Cardiac septum (tissue), 1 donor: ENCODE measurements at places on chromosomes 2 and 18. TPM values are rescaled to one million over a fixed set of nuclear protein-coding genes. Genes with fewer than 3 reads are reported as not detected.
A peak's percentile ranks its signal among the peaks of the same experiment; 100 is the strongest.

Gene TMEM163
- 0.38 TPM for total RNA-seq

Gene TSN
- total RNA-seq, result 43.9 TPM

Gene SERPINB11
- total RNA-seq, result not detected

Gene VWC2L
- total RNA-seq, result 0.08 TPM

Gene POTEJ
- total RNA-seq, result not detected

Gene ADD2
- total RNA-seq, result 1.6 TPM

Gene TIA1
- 49.4 TPM for total RNA-seq

Gene PFN4
- total RNA-seq, result 1.0 TPM

Gene GPR17
- 0.19 TPM for total RNA-seq

Gene COBLL1
- 15.0 TPM for total RNA-seq

Gene OSR1
- total RNA-seq, result 1.4 TPM

Gene CYS1
- total RNA-seq, result 3.8 TPM

DNA sequence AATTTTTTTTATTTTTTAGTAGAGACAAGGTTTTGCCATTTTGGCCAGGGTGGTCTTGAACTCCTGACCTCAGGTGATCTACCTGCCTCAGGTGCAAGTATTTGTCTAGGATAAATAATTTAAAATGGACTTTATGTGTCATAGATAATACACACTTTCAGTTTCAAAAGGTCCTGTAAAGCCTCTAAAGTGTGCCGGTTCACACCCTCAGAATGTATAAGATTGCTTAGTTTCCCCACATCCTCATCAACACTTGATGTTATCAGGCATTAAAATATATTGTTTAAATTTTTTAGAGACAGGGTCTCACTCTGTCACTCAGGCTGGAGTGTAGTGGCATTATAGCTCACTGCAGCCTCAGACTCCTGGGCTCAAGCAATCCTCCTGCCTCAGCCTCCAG, 170.5 kb downstream of the ANKRD44 start:
- DNase-seq, result no peak

GRCh38 chr2:142980246-142981068, 103.0 kb downstream of the KYNU start:
- no peak for DNase-seq

- no peak for DNase-seq
Measured at GRCh38 chr18:13984080-13984479, 68.7 kb upstream of the MC2R start.

- DNase-seq, result no peak
Measured at GRCh38 chr2:223897669-223898330, 47.3 kb downstream of the WDFY1 start.

DNA sequence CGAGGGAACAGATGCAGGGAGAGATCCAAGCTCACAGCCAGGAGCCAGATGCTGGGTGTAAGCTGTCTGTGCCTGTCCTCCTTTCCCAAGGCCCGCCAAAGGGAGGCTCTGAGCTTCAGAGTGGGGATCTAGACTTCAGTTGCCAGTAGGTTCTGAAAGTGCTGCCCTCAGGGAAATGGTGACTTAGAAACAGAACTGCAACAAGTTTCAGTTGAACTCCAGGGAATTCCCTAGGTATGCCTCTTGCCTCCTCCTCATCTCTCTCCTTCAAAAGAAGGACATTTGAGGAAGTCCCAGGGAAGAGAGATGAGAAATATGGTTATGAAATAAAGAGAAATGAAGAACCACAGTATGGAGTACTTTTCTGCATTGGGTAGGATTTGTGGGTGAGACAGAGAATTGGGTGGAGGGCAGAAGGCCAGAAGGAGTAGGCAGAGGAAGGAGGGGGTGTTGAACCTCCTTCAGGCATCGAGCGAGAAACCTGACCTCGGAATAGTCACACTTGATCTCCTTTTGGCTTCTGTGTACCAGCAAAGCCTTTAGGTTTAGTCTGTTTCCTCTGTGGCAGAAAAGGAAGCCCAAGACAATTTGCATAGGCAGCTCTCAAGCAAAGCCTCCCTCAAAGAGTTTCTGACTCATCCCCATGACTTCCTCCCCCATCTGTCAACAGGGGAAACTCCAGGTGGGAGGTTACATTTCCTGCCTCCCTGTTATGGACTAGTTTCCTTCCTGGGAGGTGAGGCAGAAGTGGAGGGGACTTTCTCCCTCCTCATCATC, 45.7 kb downstream of the QPCT start:
- no peak for DNase-seq

DNA sequence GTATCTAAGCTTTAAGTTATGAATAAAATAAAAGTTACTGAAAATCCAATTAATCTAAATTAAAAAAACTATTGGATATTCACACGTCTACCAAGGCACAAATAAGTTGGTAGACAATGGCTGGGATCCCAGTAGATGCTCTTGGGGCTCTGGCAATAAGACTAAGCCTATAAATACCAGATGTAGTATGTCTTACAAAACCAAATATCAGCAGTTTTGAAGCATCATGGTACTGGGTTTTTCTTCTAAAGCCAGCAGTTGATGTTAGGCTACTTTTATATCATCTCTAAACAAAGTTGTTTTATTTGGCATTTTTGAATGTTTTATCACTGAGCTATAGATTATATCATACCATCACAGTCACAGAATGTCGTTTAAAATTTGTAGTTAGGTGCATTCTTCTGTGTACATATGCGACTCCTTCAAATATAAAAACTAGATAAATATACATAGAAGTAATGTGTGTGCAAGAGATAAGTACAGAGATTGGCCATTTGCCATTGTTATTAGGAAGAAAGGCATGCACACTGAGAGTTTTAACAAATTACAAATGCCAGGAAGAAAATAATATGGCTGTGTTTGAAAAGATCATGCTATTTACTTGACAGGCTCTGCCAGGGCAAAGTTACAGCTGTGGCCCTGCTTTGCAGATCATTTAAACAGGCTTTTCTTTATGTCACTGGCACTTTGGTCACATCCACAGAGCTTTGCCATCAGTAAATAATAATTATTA, 21.6 kb upstream of the TMEM17 start:
- no peak for DNase-seq

- DNase-seq, result no peak
Measured at GRCh38 chr2:226829721-226830631, 5.9 kb upstream of the RHBDD1 start.

- no peak for DNase-seq
Measured at GRCh38 chr2:131042148-131042775, 51.0 kb downstream of the FAM168B start.

GRCh38 chr2:120391911-120392665, 46.2 kb downstream of the INHBB start:
- DNase-seq, result peak; percentile 56

GRCh38 chr2:215711471-215712034, 275.7 kb upstream of the FN1 start:
- DNase-seq, result no peak

GRCh38 chr2:85516653-85517389, 22.1 kb upstream of the MAT2A start:
- peak; percentile 67 for DNase-seq

DNA sequence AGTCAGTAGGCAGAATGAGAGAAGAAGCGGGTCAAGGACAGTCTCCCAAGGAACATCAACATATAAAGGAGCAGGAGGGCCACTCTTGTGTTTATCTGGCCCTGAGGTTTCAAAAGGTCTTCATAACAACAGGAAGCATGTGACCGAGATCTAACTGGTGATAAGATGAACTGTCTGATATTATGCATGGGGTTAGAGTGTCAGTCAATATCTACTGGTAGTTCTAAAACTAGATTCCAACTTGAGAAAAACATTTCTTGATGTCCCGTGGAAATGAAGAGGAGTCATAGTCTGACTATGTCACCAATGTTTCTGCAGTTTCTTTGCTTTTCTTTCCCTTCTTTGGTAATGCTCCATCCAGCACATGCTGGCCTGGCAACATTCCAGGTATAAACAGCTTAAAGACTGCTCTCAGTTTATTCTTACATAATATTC, 77.5 kb upstream of the ITPRID2 start:
- no peak for DNase-seq

- no peak for DNase-seq
Measured at GRCh38 chr2:85309699-85310321, 18.0 kb downstream of the TGOLN2 start.

DNA sequence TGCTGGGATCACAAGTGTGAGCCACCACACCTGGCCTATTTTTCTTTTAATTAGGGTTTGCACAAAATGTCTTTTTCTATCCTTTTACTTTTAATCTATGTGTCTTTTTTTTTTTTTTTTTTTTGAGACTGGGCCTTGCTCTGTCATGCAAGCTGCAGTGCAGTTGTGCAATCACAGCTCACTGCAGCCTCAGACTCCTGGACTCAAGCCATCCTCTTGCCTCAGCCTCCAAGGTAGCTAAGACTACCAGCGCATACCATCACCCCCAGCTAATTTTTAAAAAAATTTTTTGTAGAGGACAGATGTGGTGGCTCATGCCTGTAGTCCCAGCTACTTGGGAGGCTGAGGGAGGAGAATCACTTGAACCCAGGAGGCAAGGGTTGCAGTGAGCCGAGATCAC, 27.1 kb downstream of the ADCY3 start:
- no peak for DNase-seq

DNA sequence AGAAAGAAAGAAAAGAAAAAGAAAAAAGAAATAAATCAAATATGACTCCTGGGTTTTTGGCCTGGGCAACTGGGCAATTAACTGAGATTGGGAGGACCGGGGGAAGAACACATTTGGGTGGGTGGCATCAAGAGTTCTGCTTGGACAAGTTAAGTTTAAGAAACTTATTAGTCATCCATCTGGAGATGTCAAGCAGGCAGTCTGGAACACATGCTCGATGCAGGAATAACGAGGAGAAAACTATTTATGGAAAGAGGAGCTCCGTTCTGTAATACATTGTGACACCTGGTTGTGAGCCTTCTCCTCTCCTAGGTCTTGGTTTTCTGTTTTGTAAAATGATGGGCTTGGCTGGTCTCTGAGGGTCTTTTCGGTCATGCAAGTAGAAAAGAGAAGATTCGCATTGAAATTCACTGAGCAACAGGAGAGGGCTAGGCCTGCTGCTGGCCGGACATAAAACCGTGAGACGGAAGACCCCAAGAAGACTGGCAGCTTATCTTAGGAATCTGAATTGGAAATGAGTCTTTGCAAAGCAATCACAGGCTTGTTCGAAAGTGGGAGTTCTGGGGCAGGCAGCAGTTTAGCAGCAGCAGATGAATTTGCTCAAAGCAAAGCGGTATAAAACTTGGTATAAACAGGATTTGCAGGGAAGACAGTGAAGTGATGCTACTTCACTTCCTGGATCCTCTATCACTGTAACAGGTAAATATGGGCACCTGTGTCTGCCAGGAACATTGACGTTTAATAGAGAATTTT, 51.4 kb downstream of the E2F6 start:
- DNase-seq, result no peak

GRCh38 chr2:40265602-40266001, 186.3 kb downstream of the SLC8A1 start:
- no peak for DNase-seq

DNA sequence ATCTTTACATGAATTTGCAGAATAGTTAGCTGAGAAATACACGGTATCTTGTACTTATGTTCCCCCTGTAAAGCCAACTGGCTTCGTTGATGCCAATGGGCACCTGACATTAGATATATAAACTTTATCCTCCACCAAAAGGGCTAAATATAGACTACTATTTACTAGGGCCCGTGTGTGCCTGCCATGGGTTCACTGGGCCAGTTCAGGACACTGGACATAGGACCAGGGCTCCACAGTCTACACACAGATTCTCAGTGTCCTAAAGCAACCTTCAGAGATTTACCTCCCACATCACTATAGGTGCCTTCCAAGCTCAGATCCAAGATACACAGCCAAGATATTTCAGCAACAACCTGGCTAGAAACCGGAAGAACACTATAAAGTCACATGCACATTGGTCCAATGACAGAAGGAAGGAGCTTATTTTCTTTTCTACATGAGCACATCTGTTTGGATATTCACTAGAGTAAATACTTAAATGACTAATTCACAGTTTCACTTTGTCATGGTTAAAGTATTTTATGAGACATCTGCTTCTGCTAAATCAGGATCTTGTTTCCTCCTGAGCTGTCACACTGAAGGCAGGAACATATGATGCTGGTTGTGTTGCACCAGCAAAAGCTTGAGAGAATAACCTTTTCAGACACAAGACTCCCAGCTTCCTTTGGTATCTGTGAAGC, 95.1 kb downstream of the MYO5B start:
- DNase-seq, result no peak

- DNase-seq, result no peak
Measured at GRCh38 chr2:172377408-172377807, 50.0 kb upstream of the ITGA6 start.

GRCh38 chr2:131029812-131030211, 63.4 kb downstream of the FAM168B start:
- no peak for DNase-seq

DNA sequence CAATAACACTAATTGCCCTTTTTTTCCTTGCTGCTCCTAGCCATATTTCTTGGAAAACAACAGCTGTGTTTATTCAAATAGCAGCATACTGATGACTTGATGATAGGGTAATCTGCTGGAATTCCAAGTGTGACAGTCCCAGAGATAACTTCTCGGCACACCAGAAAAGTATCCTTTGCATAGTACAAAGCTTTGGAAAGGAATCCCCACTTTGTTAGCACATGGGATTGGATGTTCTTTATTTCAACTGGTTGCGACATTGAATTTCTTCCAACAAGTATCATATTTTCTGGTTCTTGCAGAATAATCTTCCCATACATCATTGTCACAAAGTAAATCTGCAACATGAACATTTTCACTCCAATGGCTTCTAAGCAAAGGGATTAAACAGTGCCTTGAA, 445.8 kb upstream of the ACVR2A start:
- DNase-seq, result no peak

DNA sequence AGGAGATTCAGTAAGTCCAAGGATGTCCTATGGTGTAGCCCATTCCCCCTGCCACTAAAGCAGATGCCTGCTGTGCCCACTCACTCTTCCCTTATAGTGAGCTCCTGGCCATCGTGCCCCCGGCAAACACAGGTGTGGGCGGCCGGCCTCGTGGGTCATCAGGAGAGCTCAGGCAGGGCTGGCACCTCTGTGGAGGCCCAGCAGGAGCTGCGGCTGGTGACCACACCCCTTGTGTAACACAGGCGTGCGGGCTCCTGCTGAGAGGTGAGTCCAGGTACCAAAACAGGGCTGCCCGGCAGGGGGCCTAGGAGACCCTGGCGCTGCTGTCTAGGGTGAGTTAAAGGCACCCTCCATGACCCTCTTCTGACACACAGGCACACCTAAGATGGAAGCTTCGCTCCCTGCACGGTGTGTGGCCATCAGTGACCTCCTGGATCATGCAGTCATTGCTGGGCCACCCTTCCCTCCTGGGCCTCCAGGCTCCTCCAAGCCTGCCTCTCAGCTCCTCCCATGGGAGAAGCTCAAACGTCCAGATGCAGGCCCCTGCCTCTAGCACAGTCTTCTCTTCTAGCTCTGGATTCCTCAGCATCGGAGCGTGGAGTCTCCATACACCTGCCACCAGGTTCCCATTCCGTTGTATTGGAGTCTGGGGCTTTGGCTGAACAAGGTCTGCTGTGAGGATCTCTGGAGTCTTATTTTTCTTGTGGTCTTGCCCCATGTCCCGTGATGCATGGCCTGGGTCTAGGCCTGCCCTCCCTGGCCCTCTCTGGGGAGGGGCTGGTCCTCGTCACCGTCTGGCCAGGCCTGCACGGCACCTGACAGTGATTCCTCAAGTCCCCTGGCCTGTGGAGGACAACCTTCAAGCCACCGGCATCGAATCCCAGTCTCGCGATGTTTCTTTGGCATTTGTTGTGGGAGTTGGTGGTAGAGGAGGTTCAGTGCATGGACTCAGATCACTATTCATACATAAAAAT, 246.9 kb downstream of the ACKR3 start:
- DNase-seq, result no peak

- no peak for DNase-seq
Measured at GRCh38 chr18:40338284-40338683, 1616.8 kb upstream of the PIK3C3 start.
